CD4-positive, alpha-beta memory T cell (primary cell): ENCODE measurements at places on chromosomes 13 and 19. TPM values are rescaled to one million over a fixed set of nuclear protein-coding genes. Genes with fewer than 3 reads are reported as not detected.

Gene PSG2
- total RNA-seq = not detected

Gene MEF2B
- 3.1 TPM for total RNA-seq

Gene PROZ
- not detected for total RNA-seq

Gene SGCG
- total RNA-seq = not detected

Gene ACP7
- total RNA-seq = 0.14 TPM

Gene METTL21C
- total RNA-seq = not detected

Gene WDFY2
- 21.8 TPM for total RNA-seq

Gene BCL2L12
- 21.9 TPM for total RNA-seq

Gene GRIN2D
- total RNA-seq = 0.17 TPM

Gene SIX5
- total RNA-seq = 1.5 TPM

Gene ZNF613
- 8.9 TPM for total RNA-seq
